ENCODE measurements at places on chromosomes 4 and X.

DNA sequence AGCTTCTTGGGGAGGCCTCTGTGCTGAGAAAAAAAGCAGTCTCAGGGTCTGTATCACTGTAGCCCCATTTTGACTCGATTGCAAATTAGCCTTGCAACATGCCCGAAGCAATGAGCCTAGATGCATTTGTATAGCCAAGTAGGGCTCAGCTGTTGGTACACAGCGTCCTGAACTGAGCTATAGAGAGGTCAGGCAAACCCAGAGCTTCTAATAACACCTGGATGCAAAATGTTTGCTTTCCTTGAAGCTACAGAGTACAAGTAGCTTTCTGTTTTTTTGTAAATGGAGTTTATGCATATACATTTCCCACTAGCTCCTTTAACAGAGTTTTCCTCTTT, 87.8 kb downstream of the PLAC1 start:
- no peak for DNase-seq

- DNase-seq = no peak
Observed at GRCh38 chrX:41066391-41066790, 18.9 kb upstream of the USP9X start.

- DNase-seq = no peak
Observed at GRCh38 chr4:150411520-150411919, 170.4 kb upstream of the MAB21L2 start.

DNA sequence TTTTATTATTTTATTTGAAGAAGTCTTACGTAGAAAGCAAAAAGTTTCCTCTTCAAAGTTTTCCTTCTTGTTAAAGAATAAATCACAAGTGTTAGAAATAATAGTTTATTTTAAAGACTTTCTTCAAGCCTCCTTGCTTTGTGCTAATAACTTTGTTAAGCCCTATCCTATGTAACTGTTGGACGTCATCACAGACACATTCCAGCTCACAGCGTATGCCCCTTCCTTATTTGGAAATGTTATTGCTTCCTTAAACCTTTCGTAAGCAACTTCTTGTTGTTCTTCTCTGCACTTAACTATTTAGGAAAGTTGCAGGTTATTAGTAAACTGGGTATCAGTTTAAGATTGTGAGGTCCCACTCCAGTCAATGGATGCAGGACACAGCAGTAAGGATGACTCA, 7.6 kb upstream of the SRD5A3 start:
- no peak for DNase-seq

DNA sequence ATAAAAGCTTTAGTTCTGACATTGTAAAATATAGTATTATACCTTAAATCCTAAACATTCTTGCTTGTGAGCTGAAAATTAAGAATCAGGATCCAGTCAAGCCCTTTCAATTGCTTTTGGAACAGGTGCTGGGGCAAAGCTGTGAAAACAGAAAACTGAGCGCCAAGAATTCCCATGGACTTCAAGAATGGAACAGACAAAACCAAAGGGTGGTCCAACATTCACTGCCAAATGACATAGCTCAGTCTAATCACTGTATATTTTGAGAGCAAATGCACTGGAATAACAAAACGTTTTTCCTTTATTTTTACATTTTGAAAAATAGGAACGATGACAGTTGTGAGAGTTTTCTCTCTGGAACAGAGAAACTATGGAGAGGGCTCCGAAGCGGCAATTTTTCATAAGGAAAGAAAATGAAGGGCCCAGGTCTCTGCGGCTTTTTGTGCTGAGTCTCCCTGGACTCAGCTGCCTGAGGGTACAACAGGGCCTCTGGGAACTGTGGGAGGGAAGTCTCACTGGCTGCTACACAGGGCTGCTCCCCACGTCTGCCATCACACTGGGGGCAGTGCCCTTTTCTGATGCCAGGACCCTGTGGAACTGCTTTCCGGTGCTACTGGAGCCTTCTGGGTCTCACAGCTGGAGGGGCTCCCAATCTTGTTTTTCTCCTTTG, 56.0 kb upstream of the BMPR1B start:
- no peak for DNase-seq

- peak; percentile 21 for DNase-seq
Observed at GRCh38 chr4:151407466-151408379, 1.3 kb upstream of the FHIP1A start.

DNA sequence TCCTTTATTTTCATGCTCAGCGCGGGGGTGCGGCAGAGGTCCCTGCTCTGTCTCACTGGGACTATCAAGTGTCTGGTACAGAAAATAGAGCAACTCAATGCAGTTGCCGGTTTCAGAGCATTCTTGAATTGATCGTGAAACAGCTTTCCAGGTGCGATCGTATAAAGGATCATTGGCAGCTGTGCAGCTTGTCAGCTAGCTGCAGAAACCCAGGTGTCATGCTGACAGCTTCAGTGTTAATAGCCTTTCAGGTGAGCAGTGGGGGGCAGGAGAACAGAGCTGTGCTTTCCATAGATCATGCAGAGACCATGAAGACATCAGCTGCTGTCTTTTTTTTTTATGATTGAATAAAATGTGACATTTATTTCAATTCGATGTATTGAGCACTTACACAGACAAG, 583.9 kb downstream of the NLGN4X start:
- no peak for DNase-seq

DNA sequence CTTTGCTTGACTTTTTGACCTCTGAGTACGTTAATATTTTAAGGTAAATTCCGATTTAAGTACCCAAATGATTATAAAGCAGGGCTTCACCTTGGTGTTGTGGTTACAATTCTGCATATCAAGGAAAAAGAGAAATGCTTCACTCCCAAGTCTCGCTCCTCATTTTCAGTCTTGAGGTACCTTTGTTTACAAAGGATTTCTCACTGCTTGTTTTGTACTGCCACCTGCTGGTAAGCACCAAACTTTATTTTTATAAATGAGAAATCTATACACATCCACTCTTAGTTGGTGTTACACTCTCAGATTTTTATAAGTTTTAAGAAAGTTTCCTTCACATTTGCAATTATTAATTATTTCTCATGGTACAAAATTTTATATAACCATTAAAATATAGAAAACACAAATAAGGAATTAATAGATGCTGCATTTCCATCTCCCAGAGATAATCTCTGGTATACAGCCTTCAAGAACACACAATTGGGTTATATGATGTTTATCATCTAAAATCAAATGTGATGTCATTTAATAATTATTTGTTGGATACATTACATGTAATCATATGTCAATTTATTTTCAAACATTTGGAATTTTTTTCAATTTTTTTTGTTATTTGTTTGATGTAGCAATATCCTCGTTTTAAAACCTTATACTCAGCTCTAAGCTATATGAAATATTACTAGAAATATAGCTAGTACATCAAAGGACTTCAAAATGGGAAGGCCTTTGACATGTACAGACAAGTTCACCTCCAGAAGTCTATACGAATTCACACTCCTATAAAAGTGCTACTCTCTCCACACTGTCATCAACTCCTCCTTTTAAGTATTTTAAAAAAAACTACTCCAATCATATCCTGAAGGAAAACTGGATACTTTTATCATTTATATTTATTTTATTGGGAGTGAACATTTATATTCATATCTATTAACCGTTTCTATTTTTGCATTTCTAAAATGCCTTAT, 179.9 kb downstream of the KCNIP4 start:
- no peak for DNase-seq

GRCh38 chr4:148015058-148015457, 283.2 kb downstream of the ARHGAP10 start:
- DNase-seq = no peak
